ENCODE measurements at places on chromosomes 5 and 9.

GRCh38 chr9:4097515-4097914, 202.4 kb downstream of the GLIS3 start:
- no peak for DNase-seq

- DNase-seq = no peak
These were observed 154.0 kb downstream of the FRMD3 start for GRCh38 chr9:83384214-83384613.

DNA sequence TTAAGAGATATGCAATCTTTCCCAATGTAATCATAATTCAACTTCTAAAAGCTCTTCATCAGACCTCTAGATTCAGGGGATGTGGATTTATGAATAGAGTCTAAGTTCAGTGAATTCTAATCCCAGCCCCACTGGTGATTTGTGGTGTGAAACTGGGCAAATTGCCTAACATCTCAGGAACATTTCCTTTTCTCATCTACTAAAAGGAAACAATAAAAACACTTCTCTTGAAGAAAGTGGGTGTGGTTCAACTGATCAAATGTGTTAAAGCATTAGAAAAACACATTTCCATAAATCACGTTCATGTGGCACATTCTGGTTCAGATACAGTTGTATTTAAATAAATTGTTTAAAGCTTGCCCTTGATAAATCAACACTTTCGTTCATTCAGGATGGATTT, 631.7 kb upstream of the CDH6 start:
- DNase-seq = no peak

DNA sequence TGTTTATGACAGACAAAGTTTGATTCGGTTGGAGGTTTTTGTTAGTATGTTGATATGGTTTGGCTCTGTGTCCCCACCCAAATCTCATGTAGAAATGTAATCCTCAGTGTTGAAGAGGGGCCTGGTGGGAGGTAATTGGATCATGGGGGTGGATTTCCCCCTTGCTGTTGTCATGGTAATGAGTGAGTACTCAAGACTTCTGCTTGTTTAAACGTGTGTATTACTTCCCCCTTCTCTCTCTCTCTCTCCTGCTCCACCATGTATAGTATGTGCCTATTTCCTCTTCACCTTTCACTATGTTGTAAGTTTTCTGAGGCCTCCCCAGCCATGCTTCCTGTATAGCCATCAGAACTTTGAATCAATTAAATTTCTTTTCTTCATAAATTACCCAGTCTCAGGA, 415.1 kb downstream of the HCN1 start:
- DNase-seq = no peak

GRCh38 chr9:92602413-92602812, 66.6 kb upstream of the ECM2 start:
- no peak for DNase-seq

GRCh38 chr5:52799358-52799982, 11.8 kb downstream of the ITGA1 start:
- DNase-seq = peak; percentile 45

GRCh38 chr5:71537687-71538086, 49.5 kb upstream of the MCCC2 start:
- DNase-seq = no peak

GRCh38 chr5:156326718-156327259, at the start of gene SGCD:
SGCD (plus strand) TSS chr5:156327164.
- peak; percentile 95 for DNase-seq

- no peak for DNase-seq
These were observed 14.6 kb upstream of the ICE1 start for GRCh38 chr5:5407924-5408323.

DNA sequence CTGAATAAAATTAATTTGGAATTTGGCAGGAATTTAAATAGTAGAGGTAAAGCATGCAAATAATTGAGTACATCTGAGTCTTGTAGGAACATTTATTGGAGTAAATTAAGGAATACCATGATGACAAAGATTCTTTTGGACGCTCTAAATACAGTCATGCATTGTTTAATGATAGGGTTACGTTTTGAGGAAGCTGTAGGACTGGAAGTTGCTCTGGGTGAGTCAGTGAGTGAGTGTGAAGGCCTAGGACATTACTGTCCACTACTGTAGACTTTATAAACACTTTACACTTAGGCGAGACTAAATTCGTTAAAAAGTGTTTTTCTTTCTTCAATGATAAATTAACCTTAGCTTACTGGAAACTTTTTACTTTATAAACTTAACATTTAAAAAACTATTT, 113.0 kb downstream of the FAM170A start:
- DNase-seq = no peak

- no peak for DNase-seq
These were observed 29.1 kb upstream of the BRINP1 start for GRCh38 chr9:119398350-119398749.

DNA sequence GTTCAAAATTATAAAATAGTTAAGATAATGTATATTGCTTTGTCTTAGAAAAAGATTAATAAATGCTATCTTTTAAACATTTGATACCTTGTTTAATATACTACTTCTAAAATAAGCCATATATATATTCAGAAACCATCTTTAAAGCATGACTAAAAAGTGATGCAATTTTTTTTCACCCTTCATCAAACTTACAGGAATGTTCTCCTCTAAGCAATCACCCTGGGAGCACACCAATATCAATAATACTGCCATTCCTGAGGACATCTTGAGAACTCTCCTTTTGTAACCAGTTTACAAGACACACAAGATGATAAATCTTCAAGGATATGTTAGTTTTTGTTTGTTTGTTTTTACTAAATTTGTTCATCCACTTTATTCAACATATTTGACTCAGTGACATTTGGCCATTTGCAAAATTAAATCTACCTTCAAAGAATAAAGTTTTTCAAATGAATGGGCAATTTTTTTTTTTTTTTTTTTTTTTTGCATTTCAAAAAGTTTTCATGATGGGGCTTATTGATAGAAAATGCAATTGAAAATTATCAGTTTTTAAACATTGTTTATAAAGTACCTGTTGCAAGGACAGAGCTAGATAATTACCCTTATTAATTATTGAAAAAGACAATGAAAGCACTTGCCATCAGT, 17.2 kb downstream of the FOXD1 start:
- DNase-seq = no peak

DNA sequence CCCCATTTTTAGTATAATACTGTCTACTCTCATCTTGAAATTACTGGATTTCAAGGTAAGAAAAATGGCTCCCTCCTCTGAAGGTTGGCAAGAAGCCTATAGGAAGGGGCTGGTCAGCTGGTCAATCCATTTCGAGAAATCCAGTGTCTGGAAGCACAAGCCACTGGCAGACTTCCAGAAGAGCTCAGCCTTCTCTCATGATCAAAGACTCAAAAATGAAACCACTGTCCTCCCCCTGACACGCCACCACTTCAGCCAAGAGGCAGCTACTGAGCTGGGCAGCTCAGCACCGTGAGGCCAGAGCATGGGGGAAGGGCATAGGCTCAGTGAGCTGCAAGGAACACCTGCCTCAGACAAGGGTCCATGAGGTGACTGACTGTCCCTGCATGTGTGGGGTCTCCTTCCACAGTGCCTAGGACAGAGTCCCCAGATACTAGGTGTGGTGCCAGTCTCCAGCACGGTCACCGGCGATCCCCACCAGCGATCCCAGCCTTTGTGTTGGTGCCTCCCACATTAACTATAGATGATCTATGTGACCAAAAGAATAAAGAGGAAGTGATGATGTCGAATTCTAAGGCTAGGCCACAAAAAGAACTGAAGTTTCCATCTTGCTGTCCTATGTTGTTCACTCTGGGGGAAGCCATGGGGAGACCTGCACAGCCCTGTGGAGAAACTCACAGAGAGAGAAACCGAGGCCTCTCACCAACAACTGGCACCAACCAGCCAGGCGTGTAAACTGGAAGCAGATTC, 100.1 kb upstream of the LRRTM2 start:
- no peak for DNase-seq

DNA sequence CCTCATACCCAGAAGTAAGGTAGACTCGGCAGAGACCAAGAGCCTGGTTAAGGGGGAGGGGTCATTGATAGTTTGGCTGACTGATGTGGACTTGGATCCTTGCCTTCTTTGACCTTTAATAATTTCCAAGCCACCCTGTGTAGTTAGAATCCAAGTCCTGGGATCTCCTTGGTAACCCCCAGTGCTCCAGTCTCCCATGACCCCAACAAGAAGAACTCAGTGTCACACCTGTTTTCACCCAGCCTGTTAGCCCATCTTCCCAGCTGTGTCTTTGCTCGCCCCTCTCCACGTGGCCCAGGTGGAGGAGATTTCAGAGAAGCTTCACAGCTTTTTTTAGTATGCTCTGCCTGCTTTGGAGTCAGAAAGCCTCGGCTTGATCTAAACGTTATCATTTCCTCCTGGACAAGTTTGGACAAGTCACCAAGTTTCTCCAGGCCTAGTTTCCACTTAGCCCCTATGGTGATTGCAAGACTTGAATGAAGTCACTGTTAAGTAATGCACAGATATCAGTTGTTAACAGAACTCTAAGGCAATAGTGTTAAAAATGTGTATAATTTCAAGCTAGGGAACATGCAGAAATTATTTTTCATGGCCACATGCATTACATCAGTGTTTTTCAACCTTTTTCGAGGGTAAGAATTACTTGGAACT, 170.0 kb downstream of the TMEM38B start:
- no peak for DNase-seq

- DNase-seq = no peak
These were observed 36.2 kb upstream of the GZMA start for GRCh38 chr5:55066277-55066676.

DNA sequence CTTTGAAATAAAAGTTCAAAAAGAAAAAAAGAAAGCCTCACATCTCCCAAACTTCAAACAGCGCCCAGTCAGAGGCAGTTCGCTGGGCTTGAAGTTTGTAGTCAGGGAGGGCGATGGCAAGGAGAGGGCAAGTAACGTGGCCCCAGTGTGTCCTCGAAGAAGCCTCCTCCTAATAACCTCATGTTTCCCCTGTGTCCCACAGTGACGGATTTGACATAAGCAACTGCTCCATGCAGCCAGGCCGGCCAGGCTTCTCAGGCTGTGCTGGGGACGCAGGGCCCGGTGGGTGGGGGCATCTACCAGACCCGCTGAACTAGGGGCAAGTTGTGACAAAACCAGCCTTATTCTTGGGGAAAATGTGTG, 172.2 kb downstream of the ERCC6L2 start:
- no peak for DNase-seq

GRCh38 chr9:90926936-90927335, 125.3 kb downstream of the SYK start:
- DNase-seq = no peak

DNA sequence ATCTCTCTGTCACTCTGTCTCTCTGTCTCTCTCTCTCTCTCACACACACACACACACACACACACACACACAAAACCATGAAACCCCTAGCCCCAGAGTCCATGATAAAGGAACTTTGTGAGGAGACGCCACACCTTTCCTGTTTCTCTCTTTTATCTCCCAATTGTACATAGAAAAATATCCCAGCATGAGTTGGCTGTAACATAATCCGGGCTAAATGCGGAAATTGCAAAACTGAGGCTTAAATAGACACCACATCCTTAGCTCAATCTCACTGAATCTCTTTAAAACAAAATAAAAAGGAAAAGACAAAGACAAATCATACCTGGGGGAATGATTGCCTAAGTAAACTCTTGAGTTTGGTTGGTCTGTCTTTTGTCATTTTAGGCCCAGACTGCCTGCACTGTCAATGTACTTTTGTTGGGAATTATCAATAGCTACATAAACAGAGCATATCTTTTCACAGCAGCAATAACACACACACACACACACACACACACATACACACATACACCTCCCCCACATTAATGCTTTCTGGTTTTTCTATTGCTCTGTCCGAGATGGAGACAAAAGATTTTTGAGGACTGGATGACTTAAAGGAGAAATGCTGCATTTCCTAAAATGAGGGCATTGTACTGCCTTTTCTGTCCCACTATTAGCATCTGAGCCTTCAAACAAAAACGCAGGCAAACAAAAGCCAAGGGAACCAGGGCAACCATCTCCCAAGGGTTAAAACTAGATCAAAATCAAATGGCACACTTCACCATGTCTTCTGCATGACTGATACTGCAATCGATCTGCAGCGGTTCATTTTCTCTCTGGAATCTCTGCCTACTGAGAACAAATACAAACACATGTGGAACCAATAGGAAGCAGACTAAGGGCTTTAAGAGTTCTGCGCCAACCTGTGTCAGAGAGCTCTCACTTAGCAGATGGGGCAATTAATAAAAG, 321.5 kb downstream of the NFIB start:
- DNase-seq = no peak

- DNase-seq = no peak
These were observed at the start of gene PHF2 for GRCh38 chr9:93576258-93577077. PHF2 (plus strand) TSS chr9:93576584; CDS start chr9:93576774, 190 bp downstream.

- DNase-seq = no peak
These were observed 526.5 kb downstream of the KIF4B start for GRCh38 chr5:155540000-155540595.

GRCh38 chr5:160744268-160745101, 107.5 kb downstream of the ATP10B start:
- DNase-seq = no peak

Measured in fibroblast of skin of left biceps (primary cell).